Stimulated activated CD8-positive, alpha-beta memory T cell treated with anti-CD3 and anti-CD28 coated beads, Interleukin-15, amount 100 ng/mL, for 4 hours (primary cell): ENCODE measurements at places on chromosomes 3 and 15.

DNA sequence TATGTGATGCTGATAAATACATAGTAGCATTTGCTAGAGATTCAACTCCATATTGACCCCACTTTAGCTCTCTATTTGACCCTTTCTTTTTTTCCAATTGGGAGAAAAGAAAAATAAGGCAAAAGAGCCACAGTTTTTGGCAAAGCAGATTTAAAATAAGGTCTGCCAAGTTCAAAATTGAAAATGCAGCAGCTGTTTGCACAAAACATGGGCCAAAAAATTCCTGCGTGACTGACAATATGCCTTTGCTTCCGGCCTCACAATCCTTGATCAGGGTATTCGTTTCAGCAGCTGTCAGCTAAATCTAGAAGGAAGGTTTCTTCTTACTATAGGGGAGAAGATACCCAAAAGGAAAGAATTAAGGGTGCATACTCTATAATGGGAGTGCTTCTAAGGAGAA, 563.5 kb upstream of the CCDC54 start:
- no peak for DNase-seq

DNA sequence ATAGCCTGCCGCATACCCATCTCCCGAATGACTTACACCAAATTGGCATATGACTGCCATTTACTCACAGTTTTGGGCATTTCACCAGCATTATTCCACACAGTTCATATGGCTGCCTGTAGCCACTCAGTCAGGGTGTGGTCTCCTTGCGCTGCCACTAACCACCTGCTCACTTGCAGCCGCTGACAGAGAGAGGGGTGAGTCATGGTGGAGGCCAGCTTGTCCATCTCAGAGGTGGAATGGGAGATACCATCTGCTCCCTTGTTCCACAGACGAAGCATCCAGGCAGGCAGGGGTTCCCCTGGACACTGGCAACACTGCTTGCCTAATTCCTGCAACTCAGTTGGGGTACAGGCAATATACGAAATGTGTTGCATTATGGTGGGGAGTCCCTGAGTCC, 15.6 kb downstream of the CCRL2 start:
- DNase-seq: no peak

DNA sequence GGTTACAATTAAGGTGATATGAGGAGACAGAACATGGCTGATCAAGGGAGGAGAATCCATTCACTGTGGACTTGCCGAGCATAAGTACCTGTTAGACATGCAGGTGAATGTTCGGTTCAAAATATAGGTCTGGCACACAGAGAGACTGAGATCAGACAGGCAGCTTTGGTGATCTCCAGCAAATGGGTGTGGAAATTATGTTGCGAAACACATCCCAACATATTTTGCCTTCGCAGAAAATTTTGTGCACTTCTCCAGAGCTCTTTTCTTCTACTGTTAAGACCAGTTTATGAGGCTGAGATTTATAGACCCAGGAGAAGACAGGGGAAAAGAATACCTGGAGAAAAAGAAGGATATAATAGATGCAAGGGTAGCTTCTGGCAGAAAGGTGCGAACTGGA, 183.2 kb downstream of the NEK10 start:
- no peak for DNase-seq

- no peak for DNase-seq
Measured at GRCh38 chr3:157488144-157488543, 15.1 kb downstream of the VEPH1 start.

DNA sequence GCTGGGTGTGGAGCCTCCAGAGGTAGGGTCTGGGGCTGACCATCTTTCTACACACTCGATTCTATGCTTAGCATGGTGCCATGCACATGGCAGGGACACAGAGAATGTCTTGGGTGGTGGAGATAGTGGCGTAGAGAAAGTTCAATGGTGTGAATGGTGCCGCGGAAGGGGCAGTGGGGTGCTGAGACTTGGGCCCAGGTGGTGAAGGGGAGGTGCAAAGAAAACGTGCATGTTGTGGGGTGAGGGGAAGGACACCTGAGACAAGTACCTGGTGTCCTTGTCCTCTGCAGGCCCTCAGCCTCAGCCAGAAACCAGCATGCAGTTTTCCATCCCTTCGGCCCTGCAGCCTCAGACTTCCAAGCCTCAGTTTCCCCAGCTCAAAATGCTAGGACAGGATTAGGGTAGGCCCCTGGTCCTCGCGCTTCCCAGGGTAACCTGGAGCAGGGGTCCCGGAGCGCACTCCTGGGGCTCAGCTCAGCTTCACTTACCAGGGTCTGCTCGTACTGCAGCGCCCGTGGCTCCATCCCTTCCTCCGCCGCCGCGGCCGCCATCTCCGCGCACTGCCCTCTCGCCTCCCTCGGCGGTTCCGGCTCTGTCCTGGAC, 375 bp downstream of the CLCN2 start:
- no peak for DNase-seq

DNA sequence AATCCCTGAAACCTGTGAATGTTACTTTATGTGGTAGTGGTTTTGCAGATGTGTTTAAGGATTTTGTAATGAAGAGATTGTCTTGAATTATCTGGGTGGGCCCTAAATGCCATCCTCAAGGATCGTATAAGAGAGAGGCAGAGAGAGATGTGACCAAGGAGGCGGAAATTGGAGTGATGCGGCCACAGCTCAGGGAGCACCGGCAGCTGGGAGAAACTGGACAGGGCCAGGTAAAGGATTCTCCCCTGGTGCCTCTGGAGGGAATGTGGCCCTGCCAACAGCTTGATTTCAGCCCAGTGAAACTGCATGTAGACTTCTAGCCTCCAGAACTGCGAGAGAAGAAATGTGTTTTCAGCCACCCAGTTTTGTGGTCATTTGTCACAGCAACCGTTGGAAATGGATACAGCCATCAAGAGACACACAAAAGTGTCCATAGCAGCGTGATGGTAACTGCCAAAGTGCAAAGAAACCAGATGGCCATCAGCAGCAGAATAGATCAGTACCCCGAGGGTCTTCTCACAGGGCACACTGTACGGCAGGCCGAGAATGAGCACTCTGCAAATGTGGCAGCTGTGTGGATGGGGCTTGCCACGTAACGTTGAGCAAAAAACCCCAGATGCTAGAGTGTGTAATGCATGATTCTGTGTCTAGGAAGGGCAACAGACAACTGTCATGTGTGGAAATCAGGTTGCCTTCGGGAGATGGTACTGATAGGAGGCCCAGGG, 12.2 kb downstream of the APBA2 start:
- DNase-seq: no peak

DNA sequence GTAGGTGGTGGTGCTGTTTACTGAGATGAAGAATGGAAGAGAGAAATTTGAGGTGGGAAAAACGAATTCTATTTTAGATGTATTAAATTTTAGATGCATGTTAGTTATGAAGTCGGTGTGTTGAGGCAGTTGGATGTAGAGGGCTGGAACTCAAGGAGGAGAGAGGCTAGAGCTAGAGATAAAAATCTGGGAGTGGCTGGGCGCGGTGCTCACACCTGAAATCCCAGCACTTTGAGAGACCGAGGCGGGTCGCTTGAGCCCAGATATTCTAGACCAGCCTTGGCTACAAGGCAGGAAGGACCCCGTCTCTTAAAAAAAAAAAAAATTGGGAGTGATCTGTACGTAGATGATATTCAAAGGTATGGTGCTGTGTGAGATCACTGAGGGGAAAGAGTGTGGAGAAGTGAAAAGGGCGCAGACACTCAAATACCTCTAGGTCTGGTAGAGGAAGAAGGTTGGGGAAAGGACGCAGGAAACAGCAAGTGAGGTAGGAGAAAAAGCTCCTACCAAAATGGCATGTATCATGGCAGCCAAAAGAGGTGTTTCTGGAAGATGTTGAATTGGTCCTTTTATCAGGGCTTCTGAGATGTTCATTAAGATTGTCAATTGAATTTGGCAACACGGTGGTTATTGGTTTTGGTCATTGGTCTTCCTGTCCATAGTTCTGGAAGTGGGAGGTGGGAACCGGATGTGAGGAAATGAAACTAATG, 1.8 kb downstream of the YEATS2 start:
- no peak for DNase-seq

GRCh38 chr3:120151791-120152190, 57.5 kb upstream of the GSK3B start:
- no peak for DNase-seq

GRCh38 chr3:140748171-140748570, 70.3 kb downstream of the TRIM42 start:
- DNase-seq: no peak

- no peak for DNase-seq
Measured at GRCh38 chr3:135020181-135020580, 225.1 kb downstream of the EPHB1 start.

- no peak for DNase-seq
Measured at GRCh38 chr3:133938770-133939462, 43.2 kb upstream of the RAB6B start.

GRCh38 chr15:29986946-29987345, 95.8 kb upstream of the GOLGA8J start:
- DNase-seq: no peak

DNA sequence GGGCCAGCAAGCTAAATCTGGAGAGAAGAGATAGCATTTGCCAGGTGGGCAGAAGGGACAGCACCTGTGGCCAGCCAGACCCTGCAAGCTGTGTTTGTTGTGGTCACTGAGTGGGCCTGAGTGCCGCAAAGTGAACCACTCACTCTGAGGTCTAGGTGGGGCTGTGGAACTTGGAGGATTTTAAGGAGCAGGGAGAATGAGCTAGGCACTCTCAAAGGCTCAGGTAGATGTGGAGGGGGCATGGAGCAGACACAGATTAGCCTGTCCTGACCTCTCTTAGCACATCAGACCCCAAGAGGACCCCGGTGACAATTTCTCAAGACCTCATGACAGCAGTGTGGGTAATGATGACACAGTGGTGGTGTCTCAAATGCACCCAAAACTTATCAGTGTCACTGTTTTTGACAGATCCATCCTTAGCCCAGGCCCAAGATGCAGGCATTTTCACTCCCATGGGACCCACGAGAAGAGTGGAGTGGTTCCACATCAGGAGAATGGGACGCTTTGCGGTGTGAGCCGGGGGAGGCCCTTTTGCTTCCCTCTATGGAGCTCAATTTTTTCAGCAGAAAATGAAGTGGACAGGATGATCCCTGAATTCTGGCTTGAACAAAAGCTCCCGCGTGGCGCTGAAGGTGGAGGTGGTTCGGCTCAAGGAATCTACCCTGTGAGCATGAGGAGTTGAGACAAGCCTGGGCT, 43.8 kb upstream of the TLE3 start:
- no peak for DNase-seq

DNA sequence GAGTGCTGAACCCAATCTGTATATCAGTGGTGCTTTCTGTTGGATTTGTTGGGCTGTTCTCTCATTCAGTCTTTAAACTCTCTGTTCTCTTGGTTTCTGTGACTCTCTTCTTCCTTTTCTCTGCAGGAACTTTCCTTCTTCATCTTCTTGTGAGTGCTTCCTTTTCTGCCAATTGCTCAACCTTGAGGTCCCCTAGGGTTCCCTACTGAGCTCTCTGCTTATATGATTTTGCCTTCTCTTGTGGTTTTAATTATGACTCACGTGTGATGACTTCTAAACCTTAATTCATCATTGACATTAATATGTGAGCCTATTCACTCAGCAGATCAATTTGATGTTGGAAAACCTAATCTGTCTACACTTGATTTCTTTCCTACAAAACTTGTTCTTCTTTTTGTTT, 39.4 kb downstream of the MOBP start:
- DNase-seq: no peak

- DNase-seq: no peak
Measured at GRCh38 chr3:151307131-151307530, 9.5 kb downstream of the GPR87 start.

GRCh38 chr3:42734263-42734860, 31.8 kb upstream of the HHATL start:
- no peak for DNase-seq

GRCh38 chr3:151816091-151816604, 2.2 kb downstream of the AADAC start:
- no peak for DNase-seq

GRCh38 chr3:98560911-98561310, 29.1 kb downstream of the GPR15 start:
- no peak for DNase-seq

- DNase-seq: no peak
Measured at GRCh38 chr15:60614028-60614427, 135.1 kb upstream of the ICE2 start.

DNA sequence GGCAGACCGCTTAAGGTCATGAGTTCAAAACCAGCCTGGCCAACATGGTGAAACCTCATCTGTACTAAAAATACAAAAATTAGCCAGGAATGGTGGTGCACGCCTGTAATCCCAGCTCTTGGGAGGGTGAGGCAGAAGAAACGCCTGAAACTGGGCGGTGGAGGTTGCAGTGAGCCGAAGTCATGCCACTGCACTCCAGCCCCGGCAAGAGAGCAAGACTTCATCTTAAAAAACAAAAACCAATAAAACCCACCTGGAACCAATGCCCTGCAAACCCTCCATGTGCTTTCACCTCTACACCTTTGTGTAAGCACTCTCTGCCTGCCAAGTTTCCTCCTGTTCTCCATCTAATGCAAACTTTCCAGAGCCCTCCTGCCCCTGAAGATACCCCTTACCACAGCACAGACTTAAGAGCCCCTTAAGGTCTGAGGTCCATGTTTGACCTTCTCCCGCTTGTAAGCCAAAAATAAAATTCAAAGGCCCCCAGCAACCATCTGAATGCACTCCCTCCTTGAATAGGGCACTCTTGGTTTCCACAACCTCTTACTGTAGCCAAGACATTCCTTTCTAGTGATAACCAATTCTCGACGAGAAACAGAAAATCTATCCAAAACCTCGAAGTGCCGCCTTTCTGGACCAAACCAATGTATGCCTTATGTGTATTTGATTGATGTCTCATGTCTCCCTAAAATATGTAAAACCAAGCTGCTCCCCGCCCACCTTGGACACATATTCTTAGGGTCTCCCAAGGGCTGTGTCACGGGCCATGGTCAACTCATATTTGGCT, 3.0 kb downstream of the RPL32 start:
- DNase-seq: no peak

DNA sequence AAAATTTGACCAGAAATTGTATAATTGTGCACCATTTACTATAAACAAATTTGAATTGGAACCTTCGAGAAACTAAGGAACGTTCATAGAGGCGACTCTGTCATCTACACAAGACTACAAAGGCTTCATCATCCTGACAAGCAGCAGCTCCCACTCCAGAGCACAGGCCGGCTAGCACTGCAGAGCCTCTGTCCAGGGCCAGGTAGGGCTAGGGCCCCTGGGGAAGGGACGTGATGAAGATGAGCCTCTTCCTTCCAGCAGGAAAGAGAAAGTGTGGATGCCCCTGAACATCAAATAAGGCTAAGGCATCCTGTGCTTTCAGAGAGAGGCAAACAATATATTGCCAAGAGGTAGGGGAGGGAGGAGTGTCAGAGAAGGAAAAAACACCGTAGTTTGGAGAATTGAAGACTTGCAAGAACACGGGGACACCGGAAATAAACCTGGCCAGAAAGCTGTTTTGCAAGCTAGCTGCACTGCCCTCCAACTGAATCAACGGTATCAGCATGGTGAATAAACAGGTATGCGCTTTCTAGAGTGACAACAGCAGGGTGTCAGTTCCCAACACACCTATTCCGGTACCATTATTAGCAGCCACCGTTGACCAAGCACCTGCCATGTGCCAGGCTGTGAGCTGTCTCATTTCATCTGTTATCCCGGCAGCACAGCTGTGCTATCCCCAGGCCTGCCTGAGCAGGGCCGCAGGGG, 12.4 kb downstream of the XXYLT1 start:
- no peak for DNase-seq
